ENCODE measurements at places on chromosomes 1 and 21.

- no peak for DNase-seq
Observed at GRCh38 chr1:211092955-211093354, 41.0 kb downstream of the KCNH1 start.

GRCh38 chr1:74629283-74629682, 44.3 kb downstream of the ERICH3 start:
- no peak for DNase-seq

- DNase-seq: no peak
Observed at GRCh38 chr1:198734323-198735008, 95.6 kb downstream of the PTPRC start.

- no peak for DNase-seq
Observed at GRCh38 chr1:243910607-243911006, 60.6 kb upstream of the AKT3 start.

- no peak for DNase-seq
Observed at GRCh38 chr1:241640867-241641622, 876 bp upstream of the CHML start.

GRCh38 chr1:16248603-16249516, 11.9 kb upstream of the CPLANE2 start:
- DNase-seq: no peak

- no peak for DNase-seq
Observed at GRCh38 chr1:165073185-165074007, 283.1 kb downstream of the LMX1A start.

DNA sequence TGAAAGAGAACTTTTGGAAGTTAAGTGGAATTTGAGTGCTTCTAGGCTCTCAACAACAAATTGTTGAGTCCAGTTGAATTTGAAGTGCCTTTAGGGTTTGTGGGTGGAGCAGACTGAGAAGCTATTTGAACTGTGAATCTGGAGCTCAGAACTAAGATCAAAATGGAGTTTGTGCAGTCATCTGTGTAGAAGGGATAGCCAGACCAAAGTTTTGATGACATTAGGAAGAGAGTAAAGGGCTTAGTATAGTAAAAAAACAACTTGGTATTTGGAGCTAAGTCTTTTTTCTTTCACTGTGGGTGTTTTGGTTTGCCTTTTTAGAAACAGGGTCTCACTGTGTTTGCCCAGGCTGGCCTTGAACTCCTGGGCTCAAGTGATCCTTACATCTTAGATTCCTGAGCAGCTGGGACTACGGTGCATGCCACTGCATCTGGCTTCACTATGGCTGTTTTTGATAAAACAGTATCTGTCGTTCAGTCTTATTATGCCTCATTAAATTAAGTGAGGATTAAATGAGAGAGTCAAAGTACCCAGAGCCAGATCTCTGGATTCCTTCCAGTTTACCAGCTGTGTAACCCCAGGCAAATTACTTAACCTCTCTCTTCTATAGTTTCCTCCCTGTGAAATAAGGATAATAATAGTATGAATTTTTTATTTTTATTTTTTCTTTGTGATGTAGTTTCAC, 20.0 kb downstream of the HDAC1 start:
- DNase-seq: no peak

- DNase-seq: no peak
Observed at GRCh38 chr1:11980676-11980972, 380 bp downstream of the MFN2 start.

GRCh38 chr21:43778469-43779335, 2.6 kb upstream of the CSTB start:
- no peak for DNase-seq

DNA sequence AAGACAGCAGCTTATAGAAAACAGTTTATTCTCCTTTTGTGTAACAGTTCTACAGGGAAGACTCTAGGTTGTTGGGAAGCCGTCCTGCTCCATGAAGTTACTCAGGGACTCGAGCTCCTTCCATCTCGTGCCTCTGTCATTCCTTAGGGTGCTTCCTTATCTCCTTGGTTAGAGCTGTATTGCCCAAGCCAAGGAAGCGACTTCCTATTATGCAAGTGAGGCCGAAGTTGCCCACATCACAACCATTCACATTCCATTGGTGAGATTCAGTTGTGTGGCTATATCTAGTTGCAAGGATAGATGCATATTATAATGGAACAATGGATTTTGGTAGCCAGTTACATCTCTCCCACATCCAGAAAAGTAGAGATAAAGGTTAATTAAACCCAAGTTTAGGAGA, 9.0 kb downstream of the GSTM5 start:
- DNase-seq: no peak

- DNase-seq: no peak
Observed at GRCh38 chr1:30195424-30196134, 527.8 kb downstream of the MATN1 start.

DNA sequence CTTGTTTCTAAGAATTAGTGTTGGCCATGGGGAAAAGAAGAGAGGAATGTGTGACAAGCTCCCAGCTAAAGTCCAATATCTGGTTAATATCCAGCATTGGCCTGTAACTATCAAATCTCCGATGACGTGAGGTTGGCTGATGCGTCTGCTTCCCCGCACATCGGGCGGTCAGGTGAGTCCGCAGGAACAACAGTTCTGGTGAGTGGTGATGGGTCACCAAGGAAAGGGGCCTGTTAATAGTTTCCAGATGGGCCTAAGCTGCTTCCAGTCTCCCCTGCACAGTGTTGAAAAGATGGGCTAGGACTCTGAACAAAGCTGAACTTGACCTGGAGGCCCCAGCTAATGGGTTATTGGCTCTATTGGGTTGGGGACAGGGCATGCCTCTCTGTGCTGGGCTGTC, 193.1 kb upstream of the EDN2 start:
- no peak for DNase-seq

DNA sequence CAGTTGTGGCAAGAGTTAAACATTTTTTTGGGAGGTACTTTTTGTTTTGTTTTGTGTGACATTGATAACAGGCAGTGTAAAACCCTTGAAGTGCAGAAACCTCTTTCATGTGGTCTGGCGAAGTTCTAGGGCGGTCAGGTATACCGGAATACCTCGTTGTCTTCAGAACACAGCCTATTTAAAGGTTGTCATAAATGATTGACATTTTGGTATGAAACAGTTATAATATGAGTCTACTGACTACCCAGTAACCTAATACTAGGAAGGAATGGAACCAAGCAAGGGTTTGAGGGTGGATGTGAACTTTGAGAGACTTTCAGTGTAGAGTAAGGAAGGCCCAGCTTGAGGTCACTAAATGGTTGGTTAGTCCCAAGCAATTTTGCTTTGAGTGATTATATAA, 40.5 kb downstream of the PATJ start:
- peak; percentile 15 for DNase-seq

GRCh38 chr1:45769261-45769932, 18.9 kb upstream of the IPP start:
- no peak for DNase-seq

- DNase-seq: no peak
Observed at GRCh38 chr1:86507935-86508582, 38.8 kb upstream of the CLCA4 start.

- peak; percentile 2 for DNase-seq
Observed at GRCh38 chr1:241423541-241424479, 66.8 kb upstream of the RGS7 start.

GRCh38 chr1:38538834-38539233, 320.7 kb downstream of the RRAGC start:
- DNase-seq: no peak

GRCh38 chr1:190551638-190552037, 74.0 kb upstream of the BRINP3 start:
- no peak for DNase-seq

- DNase-seq: no peak
Observed at GRCh38 chr1:8002329-8002910, 23.7 kb downstream of the ERRFI1 start.

DNA sequence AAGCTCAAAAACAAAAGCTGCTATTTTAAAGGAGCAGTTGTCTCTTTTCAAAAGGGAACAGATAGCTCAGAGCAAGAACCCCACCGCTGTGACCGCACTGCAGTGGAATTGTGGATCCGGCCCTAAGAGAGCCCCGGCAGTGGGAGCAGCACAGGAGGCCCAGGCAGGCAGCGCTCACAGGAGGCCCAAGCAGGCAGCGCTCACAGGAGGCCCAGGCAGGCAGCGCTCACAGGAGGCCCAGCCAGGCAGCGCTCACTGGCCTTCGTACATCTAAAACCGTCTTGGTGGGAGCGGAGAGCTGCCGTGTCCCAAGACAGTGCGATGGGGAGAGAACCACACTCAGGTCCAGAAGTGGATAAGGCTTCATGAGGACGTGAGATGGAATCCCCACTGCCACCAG, 4.0 kb downstream of the TFF3 start:
- no peak for DNase-seq

DNA sequence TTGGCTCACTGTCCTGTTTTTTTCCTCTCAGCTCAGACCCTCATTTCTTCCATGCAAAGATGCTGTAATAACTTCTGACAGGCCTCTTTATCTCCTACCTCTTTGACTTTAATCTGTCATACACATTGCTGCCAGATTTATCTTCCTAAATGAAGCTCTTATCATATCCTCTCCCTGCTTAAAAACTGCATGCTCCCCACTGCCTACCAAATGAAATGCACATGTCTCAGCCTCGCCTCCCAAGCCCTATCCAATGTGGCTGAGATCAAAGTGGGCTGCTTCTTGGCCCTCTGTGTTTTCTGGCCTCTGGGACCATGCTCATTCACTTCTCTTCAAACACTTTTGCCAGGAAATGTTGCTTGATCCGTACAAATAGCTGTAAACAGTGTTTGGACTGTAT, 38.3 kb downstream of the IRF2BP2 start:
- DNase-seq: no peak

DNA sequence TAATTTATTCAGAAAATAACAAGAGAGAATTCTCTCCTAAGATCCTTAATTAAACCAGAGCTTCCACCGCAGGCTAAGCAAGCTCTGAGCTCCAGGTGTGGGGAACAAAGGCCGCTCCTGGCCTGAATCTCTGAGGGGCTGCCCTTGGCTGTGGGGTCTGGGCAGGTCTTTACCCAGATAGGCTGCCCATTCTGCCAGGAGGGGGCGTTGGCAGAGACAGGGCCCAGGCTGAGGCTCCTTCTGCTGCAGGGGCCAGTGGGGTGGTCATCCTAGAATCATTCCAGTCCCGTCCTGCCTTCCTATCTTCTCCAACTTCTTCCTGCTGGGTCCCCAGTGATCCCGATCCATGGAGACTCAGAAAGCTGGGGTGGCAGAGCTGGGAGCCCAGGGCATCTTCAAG, 82.9 kb upstream of the POU3F1 start:
- DNase-seq: no peak

DNA sequence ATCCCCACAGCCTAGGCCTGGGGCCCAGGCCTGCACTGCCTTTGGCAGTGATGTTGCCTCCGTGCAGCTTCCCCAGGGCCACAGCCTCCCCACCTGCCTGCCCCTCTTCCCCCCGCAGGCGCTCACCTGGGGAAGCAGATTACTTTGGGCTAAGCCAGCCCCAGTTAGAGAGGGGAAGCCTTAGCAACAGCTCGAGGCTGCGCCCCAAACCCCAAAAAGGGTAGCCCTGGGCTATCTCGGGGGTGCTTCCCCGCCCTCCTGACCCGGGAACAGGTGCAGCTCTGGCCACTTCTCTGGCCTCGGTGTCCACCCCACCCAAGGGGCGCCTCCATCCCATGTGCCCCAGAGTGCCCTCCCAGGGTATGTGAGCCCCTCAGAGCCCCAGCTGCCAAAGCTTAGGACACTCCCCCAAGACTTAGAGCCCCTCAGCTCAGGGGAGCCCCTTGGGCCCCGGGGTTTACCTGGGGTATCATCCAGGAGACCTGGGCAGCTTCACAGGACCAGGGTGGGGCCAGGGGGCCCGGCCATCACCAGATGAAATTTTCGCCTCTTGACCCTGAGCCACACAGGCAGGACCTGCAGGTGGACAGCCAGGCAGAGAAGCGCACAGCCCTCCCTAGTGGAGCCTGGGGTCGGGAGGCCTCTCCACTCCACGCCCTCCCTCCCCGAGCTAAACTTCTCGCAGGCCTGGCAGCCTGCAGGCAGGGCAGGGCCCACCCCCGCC, 3.3 kb upstream of the TTC34 start:
- DNase-seq: no peak

DNA sequence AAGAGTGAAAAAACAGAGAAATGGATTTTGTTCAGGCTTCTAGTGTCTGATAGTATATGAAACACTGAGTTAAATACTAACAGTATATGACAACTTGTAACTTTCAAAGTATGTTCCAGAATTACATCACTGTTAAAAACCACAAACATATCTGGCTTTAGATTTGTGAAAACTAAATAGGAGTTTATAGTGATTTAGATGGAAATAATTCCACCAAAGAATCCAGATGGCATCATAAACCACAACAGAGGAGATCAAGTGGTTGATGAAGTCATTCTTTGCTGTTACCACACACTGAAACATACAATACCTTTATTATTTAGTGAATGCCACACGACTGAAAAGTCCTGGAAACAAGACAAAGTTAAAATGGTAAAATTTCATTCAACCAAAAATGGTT, 37.2 kb downstream of the ALG14 start:
- no peak for DNase-seq

GRCh38 chr1:198228925-198229324, 72.1 kb downstream of the NEK7 start:
- DNase-seq: no peak

- no peak for DNase-seq
Observed at GRCh38 chr21:16587681-16588375, 858.0 kb downstream of the USP25 start.

DNA sequence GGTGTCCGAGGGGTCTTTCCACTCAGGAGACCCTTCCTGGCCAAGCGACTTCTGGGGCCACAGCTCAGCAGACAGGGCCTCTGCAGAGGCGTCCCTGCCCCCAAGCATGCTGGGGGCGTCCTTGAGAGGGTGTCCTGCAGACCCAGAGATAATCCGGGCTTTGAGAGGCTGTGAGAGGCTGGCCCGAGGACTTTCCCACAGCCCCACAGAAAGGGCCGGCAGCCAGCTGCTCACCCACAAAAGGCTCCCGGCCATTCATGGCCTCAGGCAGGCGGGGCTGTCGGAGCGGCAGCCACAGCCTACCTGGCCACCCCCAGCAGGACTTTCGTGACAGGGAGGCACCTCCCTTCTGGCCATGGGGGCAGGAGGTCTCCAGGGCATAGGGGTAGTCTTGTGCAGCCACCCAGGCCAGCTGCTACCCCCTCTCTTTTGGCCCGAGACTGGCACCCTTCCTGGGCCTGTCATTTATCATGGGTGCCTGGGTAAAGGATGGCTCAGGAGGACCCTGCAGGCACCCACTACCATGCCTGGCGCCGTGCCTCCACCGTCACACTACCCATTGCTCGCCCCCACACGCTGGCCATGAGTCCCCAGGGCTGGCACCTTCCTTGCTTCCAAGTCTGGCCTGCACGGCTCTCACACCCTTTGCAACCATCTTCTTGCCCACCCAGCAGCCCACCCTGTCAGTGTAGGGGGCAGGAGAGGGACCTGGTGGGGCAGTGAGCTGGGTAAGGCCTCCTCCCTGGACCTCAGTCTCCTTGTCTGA, 11.1 kb upstream of the TNFRSF14 start:
- no peak for DNase-seq

- DNase-seq: no peak
Observed at GRCh38 chr1:20168564-20169491, 17.1 kb upstream of the UBXN10 start.

Data from activated CD4-positive, CD25-positive, alpha-beta regulatory T cell (primary cell).